ENCODE measurements at places on chromosomes 11 and 22.

DNA sequence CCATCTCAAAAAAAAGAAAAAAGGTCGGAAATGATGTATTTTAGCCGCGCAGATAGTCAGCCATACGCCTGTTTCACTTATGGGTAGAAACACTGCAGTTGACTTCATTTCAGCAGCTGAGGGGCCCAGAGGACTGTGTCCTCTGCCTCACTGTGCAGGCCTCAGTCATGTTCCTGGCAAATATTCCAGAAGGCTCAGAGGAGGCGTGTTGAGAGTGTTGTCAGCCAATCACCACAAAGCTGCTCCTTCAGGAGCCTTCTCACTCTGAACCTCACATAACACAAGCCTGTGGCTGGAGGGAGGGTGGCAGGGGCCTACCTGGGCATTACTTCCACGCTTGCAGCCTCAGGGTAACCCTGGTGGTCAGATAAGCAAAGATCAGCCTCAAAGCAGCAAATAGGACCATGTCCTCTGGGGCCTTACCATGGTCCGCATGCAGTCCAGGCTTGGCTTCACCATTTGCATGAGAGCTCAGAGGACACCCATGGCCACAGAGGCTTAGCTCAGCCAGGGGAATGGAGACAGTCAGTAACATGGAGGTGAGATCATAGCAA, 17.3 kb upstream of the TREH start:
- DNase-seq: peak; percentile 34

GRCh38 chr22:49086181-49086580, 741.5 kb downstream of the BRD1 start:
- DNase-seq: no peak

GRCh38 chr11:121099885-121100284, 1.2 kb upstream of the TECTA start:
- no peak for DNase-seq

GRCh38 chr22:47967831-47968230, 1205.4 kb downstream of the TBC1D22A start:
- DNase-seq: no peak

GRCh38 chr11:118659953-118660680, 19.3 kb downstream of the TREH start:
- DNase-seq: peak; percentile 21

GRCh38 chr11:28596816-28597215, 488.6 kb downstream of the METTL15 start:
- DNase-seq: no peak

DNA sequence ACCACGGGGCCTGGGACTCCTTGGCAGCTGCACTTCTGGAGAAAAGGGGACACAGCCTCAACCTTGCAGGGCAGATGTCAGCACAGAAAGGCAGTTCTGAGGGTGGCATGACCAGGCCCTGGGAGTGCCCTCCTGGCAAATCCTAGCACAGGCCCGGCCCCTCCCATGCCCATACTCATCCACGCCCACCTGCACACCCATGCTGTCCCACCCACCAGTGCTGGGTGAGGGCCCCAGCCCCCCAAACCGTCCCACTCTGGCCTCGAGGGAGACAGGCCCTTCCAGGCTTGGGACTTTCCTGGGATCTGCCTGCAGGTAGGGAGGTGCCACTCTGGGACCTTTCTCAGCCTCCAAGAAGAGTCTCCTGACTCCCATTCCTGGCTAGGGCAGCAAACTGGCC, 10.1 kb downstream of the DUSP8 start:
- no peak for DNase-seq

- DNase-seq: no peak
These were observed 18.9 kb upstream of the YPEL1 start for GRCh38 chr22:21754523-21754922.

DNA sequence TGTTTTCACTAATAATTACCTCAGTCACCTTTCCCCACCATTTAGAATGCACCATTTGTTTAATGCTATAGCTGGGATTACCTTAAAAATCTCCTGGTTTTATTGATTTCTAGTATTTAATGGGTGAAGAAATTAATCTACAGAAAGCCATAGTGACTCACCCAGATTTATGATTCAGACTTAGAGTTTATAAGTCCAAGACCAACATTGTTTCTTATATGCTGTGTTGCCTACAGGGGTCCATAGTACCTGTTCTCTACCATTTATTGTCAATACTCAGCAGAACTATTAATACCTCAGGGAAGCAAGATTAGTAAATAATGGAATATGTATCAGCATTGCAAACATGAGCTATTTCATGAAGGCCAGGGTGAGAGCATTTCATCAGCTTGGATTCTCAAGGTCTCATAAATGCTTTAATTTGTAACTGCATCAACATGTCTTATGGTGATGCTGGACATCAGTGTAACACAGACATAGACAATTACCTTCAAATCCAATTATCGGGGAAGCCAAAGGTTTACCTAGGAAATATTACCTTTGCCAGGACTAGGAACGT, 8.0 kb upstream of the MS4A7 start:
- no peak for DNase-seq

DNA sequence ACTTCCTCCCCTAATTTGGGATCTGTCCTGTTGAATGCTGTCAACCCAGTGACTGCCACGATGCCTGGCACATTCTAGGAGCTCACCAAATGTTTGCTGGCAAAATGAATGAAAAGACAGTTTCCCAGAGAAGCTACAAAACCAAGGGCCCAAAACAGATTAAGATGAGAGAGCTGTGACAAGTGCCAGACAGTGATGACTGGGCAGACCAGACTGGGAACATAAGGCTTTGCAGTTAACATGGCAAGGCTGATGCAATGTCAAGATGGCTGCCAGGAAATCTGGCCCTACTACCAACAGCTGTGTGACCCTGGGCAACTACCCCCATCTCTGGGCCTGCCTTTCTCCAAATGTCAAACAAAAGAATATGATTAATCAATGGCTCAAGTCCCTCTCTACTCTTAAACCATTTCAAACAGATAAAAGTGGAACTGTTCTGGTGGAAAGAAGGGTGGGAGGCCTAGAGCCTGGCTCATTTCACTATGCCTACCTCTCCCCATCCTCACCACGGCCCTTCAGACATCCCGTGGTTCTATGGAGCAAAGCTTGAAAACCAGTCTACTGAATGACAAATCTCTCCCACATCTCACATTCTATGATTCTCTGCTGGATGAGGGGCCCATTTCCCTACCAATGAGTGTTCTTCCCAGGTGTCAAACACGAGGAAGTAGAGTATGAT, 12.8 kb downstream of the AP1B1 start:
- DNase-seq: no peak

DNA sequence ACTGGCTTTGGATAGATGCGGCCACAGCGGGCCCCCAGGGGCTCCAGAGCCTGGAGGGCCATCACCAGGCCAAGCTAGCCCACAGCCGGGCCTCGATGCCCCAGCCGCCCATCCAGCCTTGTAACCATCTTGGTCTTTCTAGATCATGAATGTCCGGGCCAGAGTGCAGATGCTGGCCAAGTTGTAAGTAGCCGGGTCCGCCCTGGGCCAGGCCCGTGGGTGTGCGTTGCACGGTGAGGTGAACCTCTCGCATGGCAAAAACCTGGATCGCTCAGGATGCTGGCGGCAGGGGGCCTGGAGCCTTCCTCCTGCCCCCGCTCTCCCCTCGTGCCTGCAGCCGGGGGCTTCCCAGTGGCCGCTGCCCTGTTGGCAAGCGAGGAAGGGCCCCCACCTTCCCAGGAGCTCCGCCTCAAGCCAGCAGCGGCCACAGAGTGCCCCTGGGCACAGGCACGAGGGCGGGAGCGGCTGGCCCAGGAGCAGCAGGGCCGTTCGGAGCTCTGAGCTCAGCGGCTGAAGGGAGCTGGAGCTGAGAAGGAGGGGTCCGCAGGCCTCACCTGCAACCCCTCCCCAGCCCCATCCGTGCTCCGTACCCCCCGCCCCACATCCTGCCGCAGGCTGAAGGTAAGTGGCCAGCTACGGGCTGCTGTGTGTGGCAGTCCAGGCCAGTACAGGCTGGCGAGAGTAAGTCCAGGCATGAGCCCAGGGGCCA, 10.9 kb upstream of the MRPL23 start:
- DNase-seq: no peak

- no peak for DNase-seq
These were observed 17.9 kb upstream of the HYLS1 start for GRCh38 chr11:125869521-125869920.

DNA sequence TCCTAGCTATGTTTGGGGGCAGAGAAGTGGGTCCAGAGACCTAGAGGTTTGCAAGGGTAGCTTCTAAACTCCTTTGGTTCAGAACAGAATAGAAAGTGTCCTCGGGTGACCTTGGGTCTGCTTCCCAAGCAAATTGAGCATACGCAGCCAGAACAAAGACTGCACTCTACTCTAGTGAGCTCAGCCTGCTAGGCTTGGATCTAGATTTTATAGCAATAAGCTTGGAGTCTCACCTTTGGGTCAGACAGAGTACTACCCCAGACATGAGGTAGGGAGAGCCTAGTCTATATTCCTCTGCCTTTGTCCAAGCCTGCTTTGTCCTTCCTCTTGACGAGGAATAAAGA, 52.6 kb upstream of the ELF5 start:
- no peak for DNase-seq

GRCh38 chr22:48957311-48957986, 870.2 kb downstream of the BRD1 start:
- DNase-seq: no peak

DNA sequence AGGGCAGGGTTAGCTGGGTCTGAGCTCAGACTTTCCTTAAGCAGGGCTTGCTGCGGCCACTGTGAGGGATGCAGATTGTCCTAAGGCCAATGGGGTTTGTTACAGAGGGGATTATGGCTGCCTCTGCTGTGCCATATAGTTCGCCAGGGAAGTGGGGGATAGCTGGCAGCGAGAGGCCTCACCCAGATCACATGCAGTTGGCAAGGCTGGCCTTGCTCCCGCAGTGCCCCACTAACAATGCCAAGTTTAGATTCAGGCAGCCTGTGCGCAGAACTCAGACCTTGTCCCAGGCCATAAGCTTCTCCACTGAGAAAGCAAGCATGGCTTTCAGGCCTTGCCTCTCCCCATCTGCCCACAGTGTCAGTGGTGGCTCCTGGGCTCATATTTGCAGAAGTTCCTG, 4.7 kb upstream of the APOL2 start:
- no peak for DNase-seq

DNA sequence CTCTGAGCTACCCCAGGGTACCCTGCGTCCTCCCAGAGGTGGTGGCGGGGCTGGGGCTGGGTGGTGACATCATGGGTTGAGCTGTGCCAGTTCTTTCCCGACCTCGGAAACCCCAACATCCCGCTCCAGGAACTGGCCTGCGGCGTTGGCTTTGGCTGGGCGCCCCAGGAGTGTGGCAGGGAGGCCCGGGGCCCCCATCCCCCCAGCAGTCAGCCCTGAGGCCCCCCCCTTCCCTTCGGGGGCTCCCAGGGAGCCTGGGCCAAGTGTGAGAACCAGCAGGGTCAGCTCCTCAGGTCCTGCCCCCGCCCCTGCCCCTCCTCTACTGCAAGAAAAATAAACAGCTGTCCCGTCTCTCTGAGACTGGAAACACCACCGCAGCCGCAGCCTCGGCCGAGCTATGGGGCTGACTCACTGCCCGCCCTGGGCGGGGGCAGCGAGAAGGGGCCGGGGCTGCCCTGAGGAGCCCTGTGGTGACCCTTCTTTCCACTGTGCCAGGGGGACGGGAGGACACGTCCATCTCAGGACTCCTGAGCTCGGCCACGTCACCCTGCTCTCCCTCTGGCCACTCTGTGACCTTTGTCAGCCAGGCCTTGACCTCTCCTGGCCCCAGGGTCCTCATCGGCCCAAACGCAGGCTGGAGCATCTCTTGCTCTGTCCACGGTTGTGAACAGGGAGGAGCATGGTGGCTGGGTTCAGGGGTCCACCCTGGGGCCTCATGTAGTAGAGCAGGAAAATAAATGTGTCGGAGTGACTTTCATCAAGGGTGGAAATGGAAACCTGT, 73.4 kb downstream of the WNT7B start:
- DNase-seq: no peak

GRCh38 chr22:47446331-47446730, 683.9 kb downstream of the TBC1D22A start:
- DNase-seq: no peak

DNA sequence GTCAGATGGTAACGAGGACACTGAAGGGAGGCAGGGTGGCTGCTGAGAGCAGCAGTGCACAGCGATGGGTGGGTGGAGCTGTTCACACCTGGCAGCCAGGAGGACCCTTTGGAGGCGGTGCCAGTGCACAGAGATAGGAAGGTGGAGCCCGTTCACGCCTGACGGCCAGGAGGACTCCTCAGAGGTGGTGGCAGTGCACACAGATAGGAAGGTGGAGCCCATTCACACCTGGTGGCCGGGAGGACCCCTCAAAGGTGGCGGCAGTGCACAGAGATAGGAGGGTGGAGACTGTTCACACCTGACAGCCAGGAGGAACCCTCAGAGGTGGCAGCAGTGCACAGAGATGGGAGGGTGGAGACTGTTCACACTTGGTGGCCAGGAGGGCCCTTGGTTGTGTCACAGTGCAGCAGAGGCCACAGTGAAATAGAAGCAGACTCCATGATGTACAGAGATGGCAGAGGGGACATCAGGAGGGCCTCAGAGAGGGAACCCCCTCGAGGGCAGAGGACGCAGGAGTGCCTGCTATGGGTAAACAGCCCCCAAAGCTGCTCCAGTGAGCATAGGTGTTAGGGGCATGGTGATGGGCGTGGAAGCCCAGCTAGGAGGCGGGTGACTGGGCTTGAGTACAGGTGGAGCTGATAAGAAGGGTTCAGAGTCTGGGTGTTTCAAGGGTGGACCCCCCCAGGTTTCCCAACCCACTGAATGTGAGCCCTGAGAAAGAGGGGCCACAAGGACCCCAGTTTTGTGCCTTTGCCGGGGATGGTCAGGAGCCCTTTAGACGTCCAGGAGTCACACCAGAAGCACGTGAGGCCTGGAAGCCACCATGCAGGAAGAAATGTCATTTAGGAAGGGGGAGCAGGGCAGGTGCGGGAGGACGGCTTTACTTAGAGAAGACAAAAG, 566.7 kb downstream of the BRD1 start:
- DNase-seq: no peak

DNA sequence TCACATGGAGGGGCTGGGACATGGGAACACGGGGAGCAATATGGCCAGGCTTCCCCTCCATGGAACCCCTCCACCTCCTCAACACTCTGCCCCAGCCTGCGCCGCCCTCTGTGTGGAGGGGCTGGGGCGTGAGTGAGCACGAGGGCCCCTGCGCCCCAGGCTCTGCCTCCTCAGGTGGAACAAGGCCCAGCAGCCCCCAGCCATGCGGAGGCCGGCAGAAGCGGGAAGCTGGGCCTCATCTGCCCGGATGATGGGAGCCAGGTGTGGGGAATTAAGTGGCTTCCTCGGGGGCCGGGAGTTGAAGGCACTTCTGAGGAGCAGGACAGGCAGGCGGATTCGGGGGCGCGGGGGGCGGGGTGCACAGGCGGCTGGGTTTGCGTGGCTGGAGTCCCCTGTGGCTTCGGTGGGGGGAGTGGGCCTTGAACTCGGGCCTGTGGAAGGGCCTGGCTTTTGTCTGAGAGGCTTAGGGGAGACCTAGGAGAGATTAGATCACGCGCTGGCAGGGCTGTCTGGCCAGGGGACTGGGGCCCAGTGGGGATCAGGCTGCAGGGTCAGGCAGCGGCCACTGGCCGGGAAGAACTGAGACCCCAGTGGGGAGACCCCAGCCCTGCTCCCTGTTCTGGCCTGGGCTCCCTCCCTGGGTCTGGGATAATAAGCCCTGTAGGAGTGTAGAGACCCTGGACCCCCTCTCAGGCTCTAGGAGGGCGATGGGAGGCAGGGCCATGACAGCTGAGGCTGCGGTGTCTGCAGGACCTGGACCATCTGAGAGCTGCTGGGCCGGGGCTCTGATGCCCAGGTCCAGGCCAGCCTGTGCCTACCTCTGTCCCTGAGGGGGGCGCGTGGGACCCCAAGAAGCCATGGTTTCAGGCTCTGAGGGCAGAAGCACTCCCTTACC, 13.3 kb downstream of the PRR33 start:
- no peak for DNase-seq

Data from GM23338 (cell line).